ENCODE measurements at places on chromosomes 6 and 20. TPM values are rescaled to one million over a fixed set of nuclear protein-coding genes. Genes with fewer than 3 reads are reported as not detected.

TREML2 gene
- polyA plus RNA-seq = 0.21 TPM

MYO6 gene
- 25.7 TPM for polyA plus RNA-seq

ABRACL gene
- 29.3 TPM for polyA plus RNA-seq

MROH8 gene
- polyA plus RNA-seq = 4.5 TPM

PLEKHG1 gene
- 27.7 TPM for polyA plus RNA-seq

POPDC3 gene
- polyA plus RNA-seq = 0.88 TPM

HTR1B gene
- polyA plus RNA-seq = 0.18 TPM

WFDC10B gene
- polyA plus RNA-seq = not detected

VGLL2 gene
- polyA plus RNA-seq = 4.0 TPM

CPNE5 gene
- polyA plus RNA-seq = 7.1 TPM

RAB44 gene
- 0.17 TPM for polyA plus RNA-seq

SLC32A1 gene
- polyA plus RNA-seq = not detected

TUBE1 gene
- polyA plus RNA-seq = 53.0 TPM

IPCEF1 gene
- polyA plus RNA-seq = 3.4 TPM

GHRH gene
- not detected for polyA plus RNA-seq

TREM2 gene
- 0.18 TPM for polyA plus RNA-seq

MAP7 gene
- polyA plus RNA-seq = 19.1 TPM

HDGFL1 gene
- polyA plus RNA-seq = not detected

CALHM4 gene
- not detected for polyA plus RNA-seq

CASS4 gene
- polyA plus RNA-seq = 25.3 TPM

PLA2G7 gene
- polyA plus RNA-seq = 1.3 TPM

NRN1 gene
- 10.2 TPM for polyA plus RNA-seq

VSX1 gene
- not detected for polyA plus RNA-seq

PI16 gene
- polyA plus RNA-seq = 0.08 TPM

NEDD9 gene
- 52.3 TPM for polyA plus RNA-seq

PAQR8 gene
- polyA plus RNA-seq = 13.4 TPM

RBPJL gene
- not detected for polyA plus RNA-seq

MMUT gene
- polyA plus RNA-seq = 39.9 TPM

SNX5 gene
- 304 TPM for polyA plus RNA-seq

CTAGE9 gene
- not detected for polyA plus RNA-seq

KCNK16 gene
- polyA plus RNA-seq = 0.10 TPM

ACSS2 gene
- polyA plus RNA-seq = 59.6 TPM

DDO gene
- 0.88 TPM for polyA plus RNA-seq

TCP11 gene
- 0.63 TPM for polyA plus RNA-seq

RAET1L gene
- polyA plus RNA-seq = not detected

ADGRG6 gene
- polyA plus RNA-seq = 150 TPM

GABBR1 gene
- polyA plus RNA-seq = 86.2 TPM

FAXC gene
- 7.7 TPM for polyA plus RNA-seq

TMEM200A gene
- polyA plus RNA-seq = 4.0 TPM

PRKN gene
- polyA plus RNA-seq = 2.7 TPM

OLIG3 gene
- polyA plus RNA-seq = not detected

SASH1 gene
- 28.7 TPM for polyA plus RNA-seq

TAB2 gene
- 66.1 TPM for polyA plus RNA-seq

Data from right lung (tissue), 10 donors.